Bone marrow (tissue), 2 donors: ENCODE measurements at places on chromosomes 5 and 9.

- DNase-seq: peak; percentile 12
Measured at GRCh38 chr9:136975644-136976043, 1.7 kb upstream of the PTGDS start.

GRCh38 chr5:176817841-176818377, 7.5 kb downstream of the UNC5A start:
- no peak for DNase-seq

GRCh38 chr9:130994135-130995085, 14.6 kb upstream of the LAMC3 start:
- DNase-seq: no peak

GRCh38 chr9:4147476-4148230, 152.2 kb downstream of the GLIS3 start:
- no peak for DNase-seq

DNA sequence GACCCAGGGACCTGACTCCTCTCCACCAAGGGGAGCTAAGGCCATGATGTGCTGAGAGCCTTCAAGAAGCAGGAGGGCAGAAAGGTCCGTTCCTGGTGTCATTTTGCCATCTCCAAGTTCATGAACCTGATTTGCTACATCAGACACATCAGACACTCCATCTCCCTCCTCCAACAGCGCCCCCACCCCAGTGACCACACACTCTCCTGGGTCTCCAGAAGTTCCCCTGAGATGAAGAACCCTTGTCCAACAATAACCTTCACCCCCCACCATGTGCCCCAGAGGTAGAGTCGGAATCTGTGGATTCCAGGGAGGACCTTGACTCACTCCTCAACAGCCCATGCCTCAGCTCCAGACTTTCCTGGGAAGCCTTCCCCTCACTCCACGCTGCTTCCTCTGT, 242.8 kb downstream of the CDK5RAP2 start:
- DNase-seq: no peak

- no peak for DNase-seq
Measured at GRCh38 chr5:50965654-50966375, 299.4 kb downstream of the PARP8 start.

GRCh38 chr9:72292256-72292682, 72.7 kb downstream of the ZFAND5 start:
- DNase-seq: no peak

DNA sequence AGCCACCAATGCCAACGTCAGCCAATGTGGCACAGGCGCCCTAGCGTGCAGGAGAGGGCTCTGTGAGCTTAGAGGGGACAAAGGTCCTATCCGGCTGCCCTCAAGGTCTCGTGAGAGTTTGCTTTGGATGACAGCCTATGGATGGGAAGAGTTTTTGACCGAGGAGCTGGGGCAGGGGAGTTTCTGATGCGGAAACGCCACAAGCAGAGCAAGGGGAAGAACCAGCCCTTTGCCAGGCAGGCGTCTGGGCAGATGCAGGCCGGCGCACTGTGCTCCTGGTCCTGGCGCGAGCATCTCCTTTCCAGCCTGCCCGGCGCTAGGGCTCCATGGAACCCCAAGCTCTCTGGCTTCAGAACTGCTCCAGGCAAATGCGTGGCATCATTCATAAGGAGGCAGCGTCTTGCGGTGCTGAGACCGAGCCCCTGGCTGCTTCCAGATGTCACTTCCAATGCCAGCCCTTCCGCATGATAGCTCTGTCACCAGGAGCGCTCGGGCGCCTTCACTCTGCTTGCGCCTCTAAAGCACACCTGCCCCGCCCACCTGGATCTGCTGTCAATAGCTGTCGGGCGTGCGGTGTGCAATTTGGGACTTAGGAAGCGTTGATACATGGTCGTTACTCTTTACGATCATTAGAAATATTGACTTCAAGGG, 374.9 kb upstream of the IRX1 start:
- DNase-seq: no peak

DNA sequence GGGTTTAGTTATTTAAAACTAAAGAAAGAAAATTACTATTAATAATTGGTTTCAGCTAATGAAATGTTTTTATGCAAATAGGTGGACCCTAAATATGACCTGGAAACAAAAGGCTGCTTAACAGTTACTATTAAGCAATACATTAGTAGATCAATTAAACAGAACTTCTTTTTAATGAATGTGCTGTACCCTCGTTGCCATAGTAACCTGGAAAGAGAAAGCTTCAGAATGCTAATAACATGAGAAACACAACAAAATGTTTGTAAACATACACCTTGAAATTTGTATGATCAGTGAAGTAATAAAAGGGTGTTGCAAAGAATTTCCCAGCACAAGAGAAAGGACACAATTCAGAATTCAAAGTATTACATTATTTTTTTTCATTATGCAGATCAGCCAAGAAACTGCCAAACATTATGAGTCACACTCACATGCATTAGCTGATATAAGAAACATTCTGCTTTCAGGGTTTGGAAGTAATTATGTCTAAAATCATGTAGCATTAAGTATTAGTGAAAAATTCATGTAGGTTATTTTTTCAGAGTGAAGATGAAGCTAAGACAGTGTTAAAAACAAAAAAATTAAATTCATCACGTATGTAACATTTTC, 348.3 kb downstream of the ISL1 start:
- DNase-seq: no peak

DNA sequence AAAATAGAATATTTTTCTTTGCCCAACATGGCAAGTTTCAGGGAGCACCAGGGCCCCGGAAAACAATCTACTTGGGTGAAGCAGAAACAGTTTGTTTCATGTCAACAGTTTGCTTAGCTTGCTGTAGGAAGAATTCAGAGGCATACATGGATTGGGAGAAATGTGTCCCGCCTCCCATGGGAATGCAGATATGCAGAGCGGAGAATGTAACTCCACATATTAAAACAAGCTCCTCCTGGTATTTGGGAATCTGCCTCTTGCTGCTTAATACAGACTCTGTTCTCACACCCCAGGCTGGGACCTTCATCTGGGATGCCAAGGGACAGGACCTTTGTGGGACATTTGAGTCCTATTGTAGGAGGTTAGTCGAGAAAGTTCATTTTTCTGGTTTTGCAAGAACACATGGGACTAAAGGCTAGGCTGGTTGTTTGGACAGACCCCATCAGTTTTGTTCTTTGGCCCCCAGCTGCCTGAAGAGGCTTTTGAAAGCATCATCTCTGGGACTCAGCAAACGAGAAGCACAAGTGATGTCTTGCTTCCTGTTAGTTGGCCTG, 220.5 kb upstream of the ADRA1B start:
- no peak for DNase-seq

GRCh38 chr5:74406844-74407243, 233.7 kb downstream of the ENC1 start:
- DNase-seq: no peak

DNA sequence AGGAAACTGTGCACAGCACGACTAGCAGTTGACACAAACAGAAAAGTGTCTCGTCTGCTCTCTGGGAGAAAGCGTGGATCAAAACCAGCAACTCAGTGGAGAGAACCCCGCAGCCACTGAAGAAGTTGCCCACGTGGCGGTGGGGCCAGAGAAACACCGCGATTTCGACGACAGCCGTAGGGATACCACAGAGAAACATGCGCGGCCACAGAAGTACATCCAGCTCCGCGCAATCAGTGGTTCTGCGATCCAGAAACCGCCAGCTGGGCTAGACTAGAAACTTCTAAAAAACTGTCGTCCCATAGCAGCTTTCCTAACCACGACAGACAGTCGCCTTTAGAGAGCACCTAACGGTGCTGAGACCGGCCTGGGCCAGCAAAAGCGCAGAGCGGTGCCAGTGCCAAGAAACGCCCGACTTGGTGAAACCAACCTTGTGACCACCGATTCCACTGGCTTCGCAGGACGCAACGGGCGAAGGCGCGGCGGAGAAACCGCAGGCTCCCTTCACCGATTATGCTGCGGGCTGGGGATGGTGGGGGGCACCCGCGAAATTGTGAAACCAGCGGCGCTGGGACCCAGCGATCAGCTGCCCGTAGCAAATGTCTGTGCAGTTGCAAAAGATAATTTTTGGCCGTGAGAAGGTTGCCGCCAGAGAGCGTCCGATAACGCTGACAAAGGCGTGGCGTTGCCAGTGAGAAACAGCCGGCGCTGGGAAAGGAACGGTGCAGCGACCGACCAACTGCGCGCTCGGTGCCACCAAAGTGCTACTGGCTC, 2.7 kb upstream of the ANXA2R start:
- peak; percentile 67 for DNase-seq

GRCh38 chr9:84224246-84224645, 116.3 kb downstream of the SLC28A3 start:
- DNase-seq: no peak

DNA sequence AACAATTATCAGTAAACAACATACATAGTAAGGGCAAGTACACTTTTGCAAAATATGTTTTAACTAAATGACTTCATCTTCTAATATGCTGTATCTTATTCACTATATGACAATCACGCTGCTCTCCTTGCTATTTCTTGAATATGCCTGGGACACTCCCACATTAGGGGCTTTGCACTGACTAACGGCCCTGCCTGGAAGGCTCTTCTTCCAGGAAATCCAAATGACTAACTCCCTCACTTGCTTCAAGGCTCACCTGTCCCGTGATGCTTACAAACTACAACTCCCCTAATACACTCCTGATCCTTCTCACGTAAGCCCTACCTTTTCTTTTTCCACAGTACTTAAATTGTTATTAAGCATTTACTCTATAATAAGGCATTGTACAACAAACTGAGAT, 10.6 kb downstream of the ERP44 start:
- no peak for DNase-seq

- DNase-seq: no peak
Measured at GRCh38 chr9:134134949-134135342, 936 bp upstream of the WDR5 start.

DNA sequence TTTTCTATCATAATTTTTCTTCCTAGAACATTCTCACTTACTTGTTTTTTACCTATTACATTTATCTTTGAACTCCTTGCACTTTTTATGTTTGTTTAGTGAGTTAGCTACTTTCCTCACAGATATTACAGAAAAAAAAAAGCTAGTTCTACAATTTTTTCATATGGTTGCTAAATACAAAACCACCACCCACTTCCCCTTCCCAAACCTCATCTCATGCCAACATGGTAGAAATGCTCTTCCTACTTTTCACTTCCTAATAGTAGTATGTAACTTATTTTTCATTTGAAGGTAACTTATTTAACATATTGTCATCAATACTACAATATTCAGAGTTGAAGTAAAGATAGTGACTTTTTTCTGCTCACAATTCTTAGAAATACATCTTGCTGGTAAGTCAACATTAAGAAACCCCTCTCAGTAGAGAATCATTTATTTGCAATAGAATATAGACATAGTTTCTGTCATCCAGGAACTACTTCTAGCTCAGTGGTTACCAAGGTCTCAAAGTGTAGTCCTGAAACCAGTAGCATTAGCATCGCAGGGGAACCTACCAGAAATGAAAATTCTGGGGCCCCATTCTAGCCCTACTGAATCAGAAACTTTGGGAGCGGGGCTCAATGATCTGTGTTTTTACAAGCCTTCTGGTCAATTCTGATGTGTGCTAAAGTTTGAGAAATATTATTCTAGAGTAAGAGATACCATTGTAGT, 1124.6 kb downstream of the DTWD2 start:
- no peak for DNase-seq

- no peak for DNase-seq
Measured at GRCh38 chr9:112187404-112187803, 12.3 kb upstream of the SUSD1 start.

DNA sequence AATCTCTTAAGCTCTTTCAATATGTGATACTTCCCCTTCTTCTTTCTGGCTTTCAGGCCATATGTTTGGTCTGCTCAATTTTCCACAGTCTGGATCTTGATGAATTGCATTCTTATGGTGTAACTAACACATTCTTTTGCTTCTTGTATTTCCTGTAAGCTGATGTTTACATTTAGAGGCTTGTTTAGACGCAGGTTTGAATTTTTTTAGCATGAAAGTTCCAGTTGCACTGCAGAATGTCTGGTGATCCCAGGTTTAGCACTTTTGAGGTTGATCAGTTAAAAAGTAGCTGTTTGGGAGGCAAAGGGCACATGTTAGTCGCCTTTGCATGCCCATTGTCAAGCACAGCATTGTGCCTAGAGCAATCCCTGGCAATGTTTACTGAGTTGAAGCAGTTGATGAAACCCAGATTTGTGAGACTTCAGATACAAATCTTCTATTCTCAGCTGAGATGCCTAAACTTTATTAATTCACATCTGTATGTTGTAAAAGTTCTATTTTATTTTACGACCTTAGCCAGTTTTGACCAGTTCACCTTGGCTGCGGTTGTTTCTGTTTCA, 59.6 kb upstream of the SPATA31C2 start:
- no peak for DNase-seq

DNA sequence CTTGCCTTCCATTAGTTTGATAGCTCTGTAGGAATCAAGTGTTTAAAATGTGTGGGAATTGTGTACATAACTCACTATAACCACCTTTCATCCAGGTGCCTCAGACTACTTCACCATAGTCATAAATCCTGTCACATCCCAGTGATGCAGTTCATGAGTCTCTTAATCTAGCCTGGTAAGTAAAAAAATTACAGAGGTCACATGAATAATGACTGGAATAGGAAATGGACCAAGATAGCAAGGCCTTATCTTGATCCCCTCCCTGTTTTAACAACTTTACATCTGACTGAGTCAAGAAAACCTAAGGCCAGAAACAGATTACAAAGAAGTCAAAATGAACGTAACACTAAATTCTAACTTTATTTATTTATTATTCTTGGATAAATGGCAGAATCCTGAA, 1.5 kb upstream of the RNF145 start:
- DNase-seq: no peak

DNA sequence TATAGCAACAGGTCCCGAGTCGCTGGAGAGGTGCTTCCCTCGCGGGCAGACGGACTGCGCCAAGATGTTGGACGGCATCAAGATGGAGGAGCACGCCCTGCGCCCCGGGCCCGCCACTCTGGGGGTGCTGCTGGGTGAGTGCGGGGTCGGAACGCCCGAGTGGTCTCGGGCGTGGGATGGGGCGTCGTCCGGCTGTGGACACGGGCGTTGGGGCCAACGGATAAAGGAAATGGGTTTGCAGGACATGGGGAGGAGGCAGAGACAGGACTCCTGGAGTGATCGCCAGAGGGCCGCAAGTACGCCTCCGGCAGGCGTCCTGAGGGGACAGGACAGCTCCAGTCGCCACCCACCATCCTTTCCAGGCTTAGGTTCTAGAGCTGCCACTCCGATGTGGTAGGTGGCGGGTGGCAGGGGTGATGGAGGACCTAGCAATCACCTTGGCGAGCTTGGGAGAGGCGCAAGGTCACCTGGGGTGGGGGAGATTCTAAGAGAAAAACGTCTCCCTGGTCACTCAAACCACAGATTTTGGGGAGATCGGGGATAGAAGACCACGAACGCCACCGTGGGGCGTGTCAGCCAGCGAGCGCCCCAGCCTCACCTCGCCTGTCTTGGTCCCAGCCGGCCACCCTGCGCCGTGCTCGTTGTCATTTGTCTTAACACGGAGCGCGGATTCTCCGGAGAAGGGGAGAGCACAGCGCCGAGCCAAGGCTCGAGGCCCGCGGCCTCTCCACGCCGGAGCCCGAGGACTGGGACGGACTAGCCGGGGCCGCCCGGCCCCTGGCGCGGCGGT, 922 bp downstream of the LMX1B start:
- DNase-seq: no peak

DNA sequence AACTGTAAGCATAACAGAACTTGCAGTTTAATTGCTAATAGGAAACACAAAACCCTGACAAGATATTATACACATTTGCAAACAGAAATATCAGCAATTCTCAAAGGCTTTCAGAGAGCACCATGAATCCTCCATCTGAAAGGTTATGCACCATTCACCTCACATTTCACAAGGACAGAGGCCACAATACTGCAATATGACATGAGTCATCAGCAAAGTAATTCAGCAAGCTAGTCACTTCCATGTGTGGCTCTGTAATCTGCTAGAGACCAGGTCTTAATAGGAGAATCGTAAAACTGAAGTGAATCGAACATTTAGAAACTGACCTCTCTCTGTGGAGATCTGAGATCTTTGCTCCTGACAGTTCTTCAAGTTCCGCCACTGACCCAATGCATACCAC, 28.3 kb downstream of the IARS1 start:
- DNase-seq: no peak
